ENCODE measurements at places on chromosomes 2 and 18.

GRCh38 chr2:102025583-102026267 is 34.0 kb downstream of the IL1R2 start:
- no peak for DNase-seq

- no peak for DNase-seq
Measured at GRCh38 chr2:150051004-150051403, 436.5 kb downstream of the RND3 start.

DNA sequence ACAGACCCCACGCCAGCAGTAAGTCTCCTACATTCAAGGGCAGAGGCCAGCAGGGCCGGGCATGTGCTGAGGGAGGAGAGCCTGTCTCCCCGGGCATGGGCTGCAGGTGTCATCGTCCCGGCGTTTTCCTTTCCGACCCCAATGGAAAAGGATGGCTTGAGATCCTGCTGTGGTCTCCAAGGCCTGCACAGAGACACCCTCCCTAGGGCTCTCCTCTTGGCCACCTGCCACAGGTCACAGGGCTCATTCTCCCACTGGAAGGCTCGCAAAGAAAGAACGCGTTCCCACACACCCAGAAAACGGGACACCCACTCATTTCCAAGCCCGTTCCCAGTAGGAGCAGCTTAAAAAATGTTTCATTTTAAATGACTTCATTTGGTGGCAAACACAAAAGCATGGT is 41.0 kb downstream of the DIPK1C start:
- DNase-seq, result no peak

GRCh38 chr18:7370375-7370774 is 139.5 kb downstream of the LRRC30 start:
- no peak for DNase-seq

GRCh38 chr2:109558076-109558882 is 55.5 kb downstream of the SEPTIN10 start:
- DNase-seq, result peak; percentile 82

DNA sequence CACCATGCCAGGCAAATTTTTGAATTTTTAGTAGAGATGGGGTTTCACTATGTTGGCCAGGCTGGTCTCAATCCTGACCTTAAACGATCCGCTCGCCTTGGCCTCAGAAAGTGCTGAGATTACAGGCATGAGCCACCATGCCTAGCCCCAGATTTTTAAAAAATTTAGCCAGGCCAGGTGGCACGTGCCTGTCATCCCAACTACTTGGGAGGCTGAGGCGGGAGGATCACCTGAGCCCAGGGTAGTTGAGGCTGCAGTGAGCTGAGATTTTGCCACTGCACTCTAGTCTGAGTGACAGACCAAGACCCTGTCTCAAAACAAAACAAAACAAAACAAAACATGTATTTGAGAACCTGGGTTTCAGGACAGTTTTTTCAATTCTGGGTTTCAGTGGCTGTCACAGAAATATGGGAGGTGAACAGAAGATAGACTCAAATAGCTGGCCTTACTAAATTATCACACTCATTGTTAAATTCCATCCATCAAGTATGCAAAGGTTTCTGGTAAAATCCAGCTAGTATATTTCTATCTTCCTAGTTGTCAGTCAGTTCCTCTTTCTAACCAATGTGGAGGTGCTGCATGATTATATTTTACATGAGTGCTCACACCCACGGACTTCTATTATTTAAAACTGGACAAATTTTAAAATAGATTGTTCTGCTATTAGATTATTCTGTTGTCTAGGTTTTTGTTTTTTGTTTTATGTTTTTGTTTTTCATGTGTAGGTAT is 5.4 kb downstream of the ALPG start:
- DNase-seq, result no peak

GRCh38 chr2:26877276-26877675 is 29.3 kb downstream of the DPYSL5 start:
- no peak for DNase-seq

GRCh38 chr18:49023271-49023937 is 72.6 kb upstream of the SMAD7 start:
- peak; percentile 42 for DNase-seq

GRCh38 chr2:219689676-219690628 is 62.5 kb downstream of the SLC4A3 start:
- DNase-seq, result peak; percentile 59

DNA sequence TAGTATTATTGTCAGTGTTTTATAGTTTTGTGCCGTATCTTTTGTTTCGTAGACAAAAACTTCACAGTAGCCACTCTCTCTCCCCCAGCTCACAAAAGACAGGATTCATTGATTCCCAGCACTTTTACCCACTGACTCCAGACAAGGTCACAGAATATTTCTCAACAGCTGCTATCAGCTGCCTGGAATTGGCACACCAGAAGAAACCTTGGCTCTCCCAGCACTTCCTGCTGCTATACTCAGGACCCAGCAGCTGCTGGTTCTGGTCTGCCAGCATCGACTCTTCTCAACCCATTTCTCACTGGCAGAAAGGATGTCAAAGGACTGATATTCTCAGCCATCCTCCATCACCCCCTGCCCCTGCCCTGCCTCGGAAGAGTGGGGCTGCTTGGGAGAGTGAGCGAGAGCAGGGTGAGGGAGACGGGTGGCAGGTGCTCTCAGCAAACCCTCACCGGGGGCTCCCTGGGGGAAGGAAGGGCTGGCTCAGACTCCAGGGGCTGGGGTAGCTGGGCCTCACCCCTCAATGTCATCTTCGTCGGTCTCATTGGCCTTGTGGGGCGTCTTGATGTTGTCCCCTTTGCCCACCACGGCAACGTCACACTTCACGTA is 6.1 kb upstream of the OTOF start:
- no peak for DNase-seq

GRCh38 chr2:140667203-140667602 is 1463.6 kb downstream of the LRP1B start:
- DNase-seq, result no peak

GRCh38 chr2:151481744-151482143 is 72.0 kb downstream of the RIF1 start:
- no peak for DNase-seq

DNA sequence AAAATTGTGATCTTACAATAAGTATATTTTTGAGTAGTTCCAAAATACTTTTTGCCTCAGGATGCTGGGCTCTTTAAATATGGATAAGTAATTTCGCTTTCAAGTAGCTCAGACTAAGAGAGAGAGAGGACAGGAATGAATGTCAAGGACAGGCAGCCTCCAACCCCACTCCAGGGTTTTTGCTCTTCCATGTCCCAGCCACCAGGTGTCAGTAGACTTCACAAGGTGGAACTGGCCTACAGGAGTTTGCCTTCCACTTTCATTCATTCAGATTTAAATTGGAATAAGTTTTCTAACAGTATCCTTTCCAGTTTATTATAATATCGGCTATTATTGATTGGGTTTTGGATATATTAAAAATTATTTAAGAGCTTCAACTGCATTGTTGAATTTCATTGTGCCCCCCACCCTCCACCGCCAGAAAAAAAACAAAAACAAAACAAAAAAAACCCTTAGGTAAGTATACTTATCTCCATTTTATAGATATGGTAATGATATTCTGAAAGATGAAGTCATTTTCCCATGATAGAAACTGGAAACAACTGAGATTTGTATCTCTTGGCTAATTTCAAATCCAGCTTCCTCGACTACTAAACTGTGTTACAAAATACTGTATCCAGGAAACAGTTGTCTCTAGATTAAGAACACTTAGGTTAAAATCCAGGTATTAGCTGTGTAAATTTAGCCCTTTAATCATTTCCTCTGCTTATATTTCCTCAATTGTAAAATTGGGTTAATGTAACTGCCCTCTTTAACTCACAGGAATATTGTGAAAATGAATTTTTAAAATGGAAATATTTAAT is 793.1 kb downstream of the ERBB4 start:
- DNase-seq, result peak; percentile 53

DNA sequence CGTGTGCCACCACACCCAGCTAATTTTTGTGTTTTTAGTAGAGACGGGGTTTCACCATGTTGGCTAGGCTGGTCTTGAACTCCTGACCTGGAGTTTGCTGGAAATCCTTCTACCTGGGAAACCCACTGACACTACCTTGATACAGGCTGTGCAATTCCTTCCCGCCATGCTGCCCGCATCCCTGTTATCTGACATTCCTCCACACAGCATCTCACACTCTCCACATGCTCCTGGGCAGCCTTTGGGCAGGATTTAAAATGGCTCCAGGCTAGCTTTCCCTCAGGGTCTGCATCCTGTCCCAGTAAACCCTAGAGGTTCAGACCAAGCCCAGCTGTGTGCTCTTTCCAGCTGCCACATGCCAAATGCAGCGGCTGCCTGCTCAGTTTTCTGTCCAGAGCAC is 319.5 kb upstream of the CXCR4 start:
- DNase-seq, result no peak

GRCh38 chr18:76963936-76964335 is 141.6 kb downstream of the ZNF236 start:
- no peak for DNase-seq

GRCh38 chr2:45909677-45910191 is 258.3 kb downstream of the PRKCE start:
- DNase-seq, result no peak

GRCh38 chr18:48680339-48681250 is 141.8 kb downstream of the CTIF start:
- no peak for DNase-seq

Data from hematopoietic multipotent progenitor cell treated with erythropoietin and hydrocortisone succinate and interleukin-3 and kit ligand, for 8 days (in vitro differentiated cells).